ENCODE measurements at places on chromosomes 1 and 21.

DNA sequence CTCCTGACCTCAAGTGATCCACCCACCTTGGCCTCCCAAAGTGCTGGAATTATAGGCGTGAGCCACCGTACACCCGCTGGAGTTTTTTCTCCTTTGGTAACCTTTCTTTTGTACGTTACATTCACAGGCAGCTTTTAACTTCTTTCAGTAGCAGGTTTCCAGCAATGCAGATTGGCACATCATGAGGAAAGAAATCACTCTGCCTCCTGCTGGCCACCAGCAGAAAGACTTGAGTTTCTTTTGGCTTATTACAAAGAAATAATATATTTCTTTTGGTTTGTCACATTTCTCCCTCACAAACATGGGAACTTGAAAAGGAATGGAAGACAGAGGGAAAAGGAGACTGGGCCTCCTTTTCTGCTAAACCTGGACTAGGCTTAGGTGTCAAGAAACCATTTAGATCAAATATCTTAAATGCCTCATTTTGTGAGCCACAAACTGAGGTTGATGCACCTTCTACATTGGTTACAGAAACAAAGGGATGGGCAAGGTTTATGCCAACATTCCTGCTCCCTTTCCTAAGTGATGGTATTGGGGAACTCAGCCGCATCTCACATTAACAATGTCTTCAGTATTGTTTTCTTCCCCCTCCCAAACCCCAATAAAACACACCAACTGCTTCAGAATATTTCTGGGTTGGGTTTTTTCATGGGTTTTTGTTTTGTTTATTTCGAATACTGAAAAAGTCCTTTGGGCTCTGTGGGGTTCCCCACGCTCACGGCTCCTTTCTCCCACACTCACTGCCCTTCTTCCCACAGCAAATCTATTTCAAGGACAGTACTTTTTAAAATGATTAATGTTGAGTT lies 7.7 kb downstream of the ENSA start:
- peak overlapping the region; percentile 67 for H3K27ac ChIP-seq
- H3K4me1 ChIP-seq, result peaks cover 41% of the 10 kb centered on the region
- H3K36me3 ChIP-seq, result peaks cover 63% of the 10 kb centered on the region
- no peak overlapping the region for H3K4me3 ChIP-seq

- H3K4me1 ChIP-seq, result peaks cover 6% of the 10 kb centered on the region
- no peaks in the 10 kb centered on the region for H3K36me3 ChIP-seq
- H3K27ac ChIP-seq, result no peak overlapping the region
These were observed 81.1 kb upstream of the BTG3 start for GRCh38 chr21:17693801-17694200.

DNA sequence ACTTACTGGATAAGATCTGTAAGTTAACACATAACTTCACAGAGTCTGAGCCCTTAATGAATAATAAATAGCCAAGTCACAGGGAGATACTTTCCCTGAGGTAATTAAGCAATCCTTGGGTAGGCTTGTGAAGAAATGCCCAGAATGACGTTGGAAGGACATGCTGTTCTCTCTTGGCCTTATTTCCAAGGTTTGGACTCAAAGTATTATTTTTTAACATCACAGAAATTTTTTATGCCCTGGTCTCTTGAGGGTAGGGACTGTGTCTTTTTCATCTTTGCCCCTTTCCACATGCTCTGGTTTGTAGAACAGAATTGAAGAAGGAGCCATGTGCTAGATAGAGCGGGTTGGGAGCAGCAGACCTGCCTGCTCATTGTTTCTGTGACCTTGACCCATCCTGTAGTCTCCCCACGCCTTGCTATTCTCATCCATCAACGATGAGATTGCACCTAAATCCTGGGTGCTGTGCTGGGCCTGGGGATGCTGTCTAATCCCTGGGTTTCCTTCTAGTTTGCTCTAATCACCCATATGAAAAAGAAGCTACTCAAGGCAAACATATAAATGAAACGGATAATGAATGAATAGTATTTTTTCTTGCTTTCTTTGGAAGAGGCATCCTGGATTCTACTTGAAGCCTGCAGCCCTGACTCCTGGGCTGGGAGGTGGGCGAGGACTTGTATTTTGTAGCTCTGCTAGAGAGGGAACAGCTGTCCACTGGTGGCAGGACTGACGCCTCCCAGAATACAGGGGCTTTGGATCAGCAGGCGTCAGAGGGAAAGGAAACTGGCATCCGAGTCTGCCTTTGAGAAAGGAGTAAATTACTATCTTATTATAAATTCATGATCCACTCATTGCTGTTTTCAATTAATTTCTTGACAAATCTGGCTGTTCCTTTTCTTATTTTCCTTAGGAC lies 17.5 kb upstream of the LAMTOR5 start:
- H3K27me3 ChIP-seq, result no peaks in the 10 kb centered on the region
- DNase-seq, result no peak
- H3K4me3 ChIP-seq, result no peak overlapping the region
- H3K4me1 ChIP-seq, result peaks cover 20% of the 10 kb centered on the region

DNA sequence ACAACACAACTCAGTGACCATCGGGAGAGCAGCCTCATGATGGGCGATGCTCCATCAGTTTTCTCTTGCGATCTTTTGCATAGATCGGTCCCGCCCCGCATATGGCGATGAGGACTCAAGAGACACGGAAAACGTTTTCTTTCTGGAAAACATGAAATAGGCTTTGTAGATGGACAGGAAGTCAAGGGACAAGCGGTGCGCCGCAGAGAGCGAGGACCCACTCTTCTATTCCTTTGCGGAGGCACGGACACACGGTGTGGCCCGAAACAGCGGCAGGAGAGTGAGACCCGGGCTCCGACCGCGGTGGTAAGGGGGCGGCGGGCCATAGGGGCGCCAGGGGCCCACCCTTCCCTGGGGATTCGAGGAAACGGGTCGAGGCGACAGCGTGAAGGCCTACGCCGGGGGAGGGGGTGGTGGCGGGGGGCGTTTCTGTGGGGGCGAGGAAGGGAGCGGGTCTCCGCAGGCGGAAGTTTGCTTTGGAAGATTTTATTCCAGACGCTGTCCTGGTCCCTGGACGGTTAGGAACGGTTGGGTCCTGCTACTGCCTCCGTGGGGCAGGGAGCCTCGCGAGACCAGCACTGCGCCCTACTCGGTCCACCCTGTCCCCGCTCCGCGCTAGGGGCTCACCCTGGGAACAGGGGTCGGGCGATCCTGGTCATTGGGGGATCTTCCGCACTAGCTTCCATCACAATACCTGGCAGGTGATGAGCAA lies 796 bp upstream of the TDRKH start:
- H3K4me1 ChIP-seq, result peaks cover 14% of the 10 kb centered on the region
- H3K27me3 ChIP-seq, result no peaks in the 10 kb centered on the region
- peak overlapping the region; percentile 45 for H3K27ac ChIP-seq
- no peak for DNase-seq

GRCh38 chr21:16500271-16500670 lies 770.5 kb downstream of the USP25 start:
- no peaks in the 10 kb centered on the region for H3K36me3 ChIP-seq
- no peak overlapping the region for H3K4me3 ChIP-seq
- H3K27me3 ChIP-seq, result no peaks in the 10 kb centered on the region
- H3K4me1 ChIP-seq, result no peaks in the 10 kb centered on the region

DNA sequence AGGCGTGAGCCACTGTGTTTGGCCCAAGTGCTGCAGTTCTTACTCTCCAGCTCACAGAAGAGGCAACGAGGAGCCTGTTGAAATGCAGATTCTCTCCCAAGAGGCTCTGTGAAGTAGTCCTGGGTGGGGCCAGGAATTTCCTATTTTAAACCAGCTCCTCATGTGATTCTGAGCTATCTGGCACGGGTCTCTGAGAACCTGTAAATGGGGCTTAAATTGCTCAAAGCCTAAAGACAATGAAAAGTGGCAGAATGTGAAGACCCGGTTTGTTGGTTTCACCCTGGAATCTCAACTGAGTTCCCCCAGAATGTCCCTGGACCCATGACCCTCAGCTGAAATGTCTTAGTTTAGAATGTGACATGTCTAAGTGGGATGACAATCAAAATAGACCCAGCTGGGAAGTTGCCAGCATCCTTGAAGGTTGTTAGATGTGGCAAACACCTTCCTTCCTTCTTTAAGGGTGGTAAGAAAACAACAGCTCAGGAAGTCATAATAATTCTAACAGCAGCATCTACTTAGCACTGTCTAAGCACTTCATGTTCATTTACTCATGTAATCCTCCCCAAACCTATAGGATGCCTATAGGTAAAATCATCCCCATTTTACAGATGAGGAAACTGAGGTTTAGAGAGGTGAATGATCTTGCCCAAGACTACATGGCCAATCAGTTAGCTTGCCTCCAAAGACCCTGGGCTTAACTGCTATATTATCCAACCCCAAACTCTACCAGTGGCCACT lies 20.9 kb upstream of the ATP5PO start:
- H3K4me3 ChIP-seq, result peak overlapping the region; percentile 2
- no peak overlapping the region for H3K27ac ChIP-seq
- H3K4me1 ChIP-seq, result peaks cover 5% of the 10 kb centered on the region
- H3K27me3 ChIP-seq, result no peaks in the 10 kb centered on the region
- peak; percentile 69 for DNase-seq
- no peaks in the 10 kb centered on the region for H3K36me3 ChIP-seq

DNA sequence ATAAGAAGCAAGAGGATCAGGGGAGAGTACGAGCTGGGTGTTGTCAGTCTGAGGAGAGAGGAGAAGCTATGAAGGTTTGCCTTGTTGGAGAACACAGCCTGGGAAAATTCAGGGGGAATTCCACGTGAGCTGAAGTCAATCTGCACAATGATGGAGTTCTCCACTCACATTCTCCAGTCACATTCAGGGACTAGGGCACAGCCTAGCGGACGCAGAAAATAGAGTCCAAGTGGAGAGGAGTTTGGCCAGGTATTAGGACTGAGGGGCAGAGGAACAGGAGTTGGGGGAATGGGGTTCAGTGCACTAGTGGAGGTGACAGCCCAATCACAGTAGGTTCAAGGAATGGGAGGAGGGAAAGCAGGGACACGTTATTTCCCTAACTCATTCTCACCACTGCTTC lies 124.0 kb downstream of the KCNH1 start:
- no peak overlapping the region for H3K4me3 ChIP-seq
- H3K27ac ChIP-seq, result no peak overlapping the region
- no peak for DNase-seq
- no peaks in the 10 kb centered on the region for H3K36me3 ChIP-seq
- H3K27me3 ChIP-seq, result peaks cover 2% of the 10 kb centered on the region

DNA sequence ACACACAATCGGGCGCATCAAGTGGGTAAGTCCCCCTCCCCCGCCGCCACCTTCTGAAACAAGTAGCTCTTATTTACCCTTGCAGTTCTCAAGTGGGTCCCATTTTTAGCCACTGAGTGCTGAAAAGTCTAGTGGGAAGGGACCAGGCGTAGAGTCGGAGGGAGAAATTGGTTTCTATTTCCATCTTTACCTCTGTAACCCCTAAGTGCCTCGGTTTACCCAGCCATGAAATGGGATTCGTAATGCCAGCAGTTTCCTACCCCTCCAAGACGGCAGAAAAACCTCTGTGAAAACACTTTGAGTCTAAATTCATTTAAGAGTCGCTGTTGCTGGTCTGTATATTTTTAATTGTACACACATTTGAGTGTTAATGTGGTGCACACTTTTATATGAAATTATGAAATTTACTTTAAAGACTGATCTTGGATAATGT lies 928 bp downstream of the TLCD4 start:
- no peaks in the 10 kb centered on the region for H3K36me3 ChIP-seq
- peaks cover 18% of the 10 kb centered on the region for H3K27me3 ChIP-seq
- DNase-seq, result no peak
- H3K27ac ChIP-seq, result no peak overlapping the region
- H3K4me3 ChIP-seq, result peak overlapping the region; percentile 80
- H3K4me1 ChIP-seq, result no peaks in the 10 kb centered on the region

- no peaks in the 10 kb centered on the region for H3K36me3 ChIP-seq
- H3K4me3 ChIP-seq, result no peak overlapping the region
- H3K27ac ChIP-seq, result no peak overlapping the region
- no peak for DNase-seq
- H3K4me1 ChIP-seq, result no peaks in the 10 kb centered on the region
- H3K27me3 ChIP-seq, result no peaks in the 10 kb centered on the region
These were observed 228.3 kb downstream of the ST6GALNAC3 start for GRCh38 chr1:76302711-76303339.

GRCh38 chr1:75330624-75331023 lies 196.4 kb downstream of the LHX8 start:
- no peaks in the 10 kb centered on the region for H3K27me3 ChIP-seq
- no peaks in the 10 kb centered on the region for H3K36me3 ChIP-seq
- no peak overlapping the region for H3K27ac ChIP-seq
- no peak overlapping the region for H3K4me3 ChIP-seq
- no peaks in the 10 kb centered on the region for H3K4me1 ChIP-seq

- no peak for DNase-seq
- peaks cover 18% of the 10 kb centered on the region for H3K4me1 ChIP-seq
- H3K27ac ChIP-seq, result no peak overlapping the region
- no peaks in the 10 kb centered on the region for H3K27me3 ChIP-seq
These were observed 6.7 kb downstream of the CSF3R start for GRCh38 chr1:36475910-36476604.

- H3K4me1 ChIP-seq, result peaks cover 43% of the 10 kb centered on the region
- H3K27ac ChIP-seq, result no peak overlapping the region
- no peak overlapping the region for H3K4me3 ChIP-seq
- no peaks in the 10 kb centered on the region for H3K36me3 ChIP-seq
These were observed 81.4 kb downstream of the VAV3 start for GRCh38 chr1:107883562-107883961.

DNA sequence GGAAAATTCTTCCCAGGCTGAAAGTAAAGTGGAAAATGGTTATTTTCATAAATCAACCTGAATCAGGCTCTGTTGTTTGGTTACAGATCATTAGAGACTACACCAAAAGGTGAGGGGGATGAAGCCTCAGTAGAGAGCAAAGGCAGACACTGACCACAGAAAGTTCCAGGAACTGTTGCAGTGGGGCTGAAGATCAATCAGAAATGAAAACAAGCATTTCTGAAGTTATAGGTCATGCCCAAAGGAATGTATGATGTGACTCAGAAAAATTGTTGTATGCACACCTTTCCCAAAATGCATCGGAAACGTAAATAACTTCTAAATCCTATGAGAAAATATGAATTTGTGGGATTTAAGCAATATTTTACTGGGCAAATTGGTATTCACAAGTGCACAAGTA lies 63.3 kb downstream of the FYB2 start:
- no peaks in the 10 kb centered on the region for H3K27me3 ChIP-seq
- H3K27ac ChIP-seq, result no peak overlapping the region
- no peaks in the 10 kb centered on the region for H3K36me3 ChIP-seq
- no peak overlapping the region for H3K4me3 ChIP-seq

DNA sequence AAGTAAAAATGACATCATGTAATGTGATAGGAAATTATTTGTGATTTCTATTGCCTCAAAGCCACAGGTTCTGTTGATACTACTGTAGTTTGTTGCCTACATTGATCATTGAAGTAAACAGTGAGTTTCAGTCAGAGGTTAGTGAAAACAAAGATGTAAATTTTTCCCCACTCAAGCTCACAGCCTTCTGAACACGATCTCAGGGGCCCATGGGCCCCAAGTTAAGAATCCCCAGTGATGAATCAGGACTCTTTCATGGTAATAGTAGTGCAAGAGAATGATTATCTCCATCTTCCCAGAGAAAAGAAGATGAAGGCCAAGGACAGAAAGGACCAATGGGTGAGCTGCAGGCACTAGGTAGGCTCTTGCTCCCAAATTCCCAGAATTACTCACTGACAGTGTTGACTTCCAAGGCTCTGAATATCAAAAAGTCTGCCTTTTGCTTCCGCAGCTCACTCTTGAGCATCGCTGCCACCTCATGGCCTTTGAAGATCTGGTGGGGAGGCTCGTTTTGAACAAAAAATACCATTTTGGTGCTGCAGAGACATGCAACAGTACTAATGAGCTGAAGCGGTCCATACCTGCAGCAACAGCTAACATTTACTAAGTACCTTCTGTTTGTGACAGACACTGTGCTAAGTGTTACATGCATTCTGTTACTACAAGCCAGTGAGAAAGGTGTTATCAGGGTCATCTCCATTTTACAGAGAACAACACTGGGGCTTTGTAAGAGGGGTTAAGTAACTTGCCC lies 113.3 kb downstream of the KIAA0319L start:
- H3K36me3 ChIP-seq, result peaks cover 77% of the 10 kb centered on the region
- H3K4me3 ChIP-seq, result no peak overlapping the region

GRCh38 chr21:31194510-31195293 lies 149.4 kb downstream of the TIAM1 start:
- no peak overlapping the region for H3K27ac ChIP-seq
- no peak for DNase-seq
- H3K4me1 ChIP-seq, result no peaks in the 10 kb centered on the region
- H3K4me3 ChIP-seq, result no peak overlapping the region

Data from common myeloid progenitor, CD34-positive (primary cell).